ENCODE measurements at places on chromosomes 5 and 9.

- no peak for DNase-seq
These were observed 219.8 kb downstream of the SLIT3 start for GRCh38 chr5:169081000-169081724.

GRCh38 chr9:16825331-16825725 lies 45.1 kb downstream of the BNC2 start:
- no peak for DNase-seq

GRCh38 chr9:6896562-6896961 lies 138.8 kb downstream of the KDM4C start:
- no peak for DNase-seq

GRCh38 chr5:180607861-180608571 lies 16.7 kb upstream of the SCGB3A1 start:
- no peak for DNase-seq

GRCh38 chr9:20962536-20963225 lies 68.8 kb downstream of the HACD4 start:
- no peak for DNase-seq

DNA sequence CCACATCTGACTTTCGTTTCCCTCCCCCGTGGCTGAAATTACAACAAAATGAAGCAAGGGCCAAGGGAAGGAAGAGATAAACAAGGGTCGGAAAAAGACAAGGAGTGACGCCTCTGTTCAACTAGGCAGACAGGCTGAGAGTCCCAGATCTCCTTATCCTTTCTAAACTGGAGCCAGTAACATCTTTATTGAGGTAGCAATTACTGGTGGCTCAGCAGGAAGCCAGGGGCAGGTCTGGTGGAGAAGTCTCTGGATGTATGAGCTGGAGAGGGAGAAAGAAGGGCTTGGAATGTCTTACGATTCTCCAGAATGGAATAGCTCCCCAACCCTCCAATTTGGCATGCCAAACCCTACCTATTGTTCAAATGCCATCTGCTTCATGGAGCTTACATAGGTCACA lies 190.8 kb upstream of the BRINP1 start:
- DNase-seq, result no peak

- DNase-seq, result no peak
These were observed 44.1 kb upstream of the KCNN2 start for GRCh38 chr5:114317751-114318150.

GRCh38 chr5:133340822-133341221 lies 271.5 kb downstream of the FSTL4 start:
- DNase-seq, result no peak

GRCh38 chr5:42315214-42315613 lies 108.0 kb upstream of the GHR start:
- no peak for DNase-seq

- no peak for DNase-seq
These were observed 3.5 kb downstream of the SPOUT1 start for GRCh38 chr9:128825923-128826700.

- no peak for DNase-seq
These were observed 144.6 kb upstream of the SGCD start for GRCh38 chr5:156182174-156182967.

- DNase-seq, result no peak
These were observed 104.7 kb downstream of the PDZD2 start for GRCh38 chr5:31743678-31744077.

GRCh38 chr5:1111241-1111726 lies 579 bp downstream of the SLC12A7 start:
- DNase-seq, result peak; percentile 15

DNA sequence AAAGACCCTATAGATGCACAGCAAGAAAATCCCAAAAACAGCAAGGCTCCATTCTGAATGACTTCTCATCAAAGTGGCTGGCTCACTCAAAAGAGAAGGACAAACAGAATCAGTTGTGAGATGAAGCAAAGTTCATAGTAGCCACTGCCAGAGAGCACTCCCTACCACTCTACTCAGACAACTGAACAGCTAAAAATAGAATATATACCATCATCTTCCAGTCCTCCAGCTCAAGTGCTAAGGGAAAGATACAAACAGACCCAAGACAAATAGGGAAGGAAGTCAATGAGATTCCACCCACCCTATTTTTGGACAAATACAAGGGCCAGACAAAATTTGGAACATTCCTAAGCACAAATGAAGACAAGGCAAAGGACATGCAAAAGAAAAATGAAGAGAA lies 20.6 kb downstream of the GNAQ start:
- DNase-seq, result no peak

- DNase-seq, result peak; percentile 48
These were observed 2.0 kb downstream of the GLIS3 start for GRCh38 chr9:4297786-4298254.
